ENCODE measurements at places on chromosomes 4 and X.
A peak's percentile ranks its signal among the peaks of the same experiment; 100 is the strongest.

DNA sequence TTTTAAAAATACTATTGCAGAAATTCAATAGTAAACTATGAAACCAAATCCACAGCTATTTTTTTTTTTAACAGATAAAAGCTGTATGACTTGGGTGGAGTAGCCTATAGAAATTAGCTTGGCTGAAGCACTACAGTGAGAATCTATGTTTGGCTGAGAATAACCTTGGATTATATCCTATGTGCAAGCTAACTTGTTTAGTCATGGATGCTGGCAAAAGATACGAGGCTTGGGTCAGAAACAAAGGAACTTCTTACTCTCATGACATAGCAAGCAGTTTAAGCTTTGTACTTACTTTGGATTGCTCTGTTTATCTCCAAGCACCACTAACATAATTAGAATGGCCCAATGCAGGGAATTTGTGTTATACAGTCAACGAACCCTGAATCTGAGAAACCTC lies 119.2 kb upstream of the GRID2 start:
- no peak for DNase-seq

- DNase-seq: no peak
Observed at GRCh38 chrX:39896951-39897740, 200.6 kb downstream of the BCOR start.

DNA sequence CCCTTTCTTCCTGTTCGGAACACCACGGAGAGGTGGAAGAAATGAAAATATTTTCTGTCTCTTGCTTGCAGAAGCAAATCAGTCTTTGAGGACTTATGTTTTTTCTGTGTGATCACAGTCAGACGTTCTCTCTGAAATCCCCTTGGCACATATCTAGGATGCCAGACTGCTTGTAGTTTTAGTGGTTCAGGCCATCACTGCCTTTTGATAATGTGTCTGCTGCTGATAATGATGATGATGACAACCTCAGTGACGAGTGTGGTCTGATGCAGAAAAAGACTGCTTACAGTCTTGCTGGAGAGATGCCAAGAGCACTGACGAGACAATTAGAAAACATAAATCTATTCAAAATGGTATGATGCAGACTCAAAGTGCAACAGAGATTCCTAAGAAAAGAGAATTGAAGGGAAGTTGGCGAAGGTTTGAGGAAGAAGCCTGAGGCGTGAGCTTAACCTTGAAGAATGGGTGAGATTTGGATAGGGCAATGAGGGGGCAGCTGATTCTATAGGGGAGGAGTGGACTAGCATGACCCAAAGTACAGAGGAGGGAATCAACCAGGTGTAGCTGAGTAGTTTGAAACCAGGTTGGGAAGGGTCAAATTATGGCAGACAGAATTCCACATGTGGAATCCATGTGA lies 7.9 kb downstream of the RAB33A start:
- no peak for DNase-seq

- DNase-seq: no peak
Observed at GRCh38 chrX:21440911-21441310, 66.7 kb downstream of the CNKSR2 start.

GRCh38 chr4:150089732-150090131 lies 11.5 kb downstream of the DCLK2 start:
- no peak for DNase-seq

DNA sequence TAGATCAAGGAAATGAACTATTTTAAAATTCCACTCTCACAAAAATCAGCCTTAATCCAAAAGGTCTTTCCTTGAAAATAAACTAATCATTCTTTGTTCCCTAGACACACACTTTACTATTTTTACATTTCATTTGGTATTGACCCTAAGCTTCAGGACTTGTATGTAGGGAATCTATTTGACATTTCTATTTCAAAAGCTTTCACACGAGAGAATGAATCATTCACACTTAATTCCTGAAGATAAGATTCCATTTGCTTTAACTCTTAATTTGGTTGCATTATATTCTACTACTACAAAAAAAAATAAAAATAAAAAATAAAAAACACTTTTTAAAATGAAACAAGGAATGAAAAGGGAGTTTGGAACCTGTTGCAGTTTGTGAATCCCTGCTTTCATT lies 43.7 kb downstream of the EDNRA start:
- DNase-seq: no peak

DNA sequence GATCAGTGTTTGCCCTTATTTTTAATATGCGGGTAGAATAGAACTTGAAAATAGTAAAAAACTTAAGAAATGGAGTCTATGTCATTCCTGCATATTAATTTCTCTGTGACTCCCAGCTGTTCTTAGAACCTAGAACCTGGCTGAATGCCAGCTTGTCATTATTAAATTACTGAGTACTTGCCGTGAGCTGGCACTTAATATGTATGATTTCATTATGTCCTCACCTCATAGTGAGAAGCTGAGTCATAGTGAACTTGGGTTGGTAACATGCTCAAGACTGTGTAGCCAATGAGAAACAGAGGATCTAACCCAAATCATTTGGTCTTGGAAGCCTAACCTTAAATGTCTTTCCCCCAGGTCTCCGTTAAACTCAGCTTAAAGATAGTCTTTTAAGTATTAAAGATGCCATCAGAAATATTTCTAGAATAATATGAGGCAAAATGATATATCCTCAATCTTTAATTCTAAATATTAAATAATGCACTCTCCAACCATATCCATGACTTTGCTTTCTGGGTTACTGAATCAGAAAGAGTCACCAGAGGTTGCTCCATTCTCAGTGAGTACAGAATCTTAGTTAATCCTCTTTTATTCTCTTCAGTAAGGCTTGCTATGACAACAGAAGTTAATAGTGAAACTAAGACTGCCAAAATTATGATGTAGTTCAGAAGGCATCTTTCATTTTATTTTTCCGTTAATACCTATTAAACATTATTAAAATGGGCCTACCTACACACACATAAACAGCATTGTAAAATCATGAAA lies 58.6 kb upstream of the TLL1 start:
- no peak for DNase-seq

- peak; percentile 44 for DNase-seq
Observed at GRCh38 chrX:154748712-154749339, 2.1 kb downstream of the GAB3 start.

All from NCI-H2107 (cell line).